M059J (cell line): ENCODE measurements at places on chromosomes 7 and 10. TPM values are rescaled to one million over a fixed set of nuclear protein-coding genes. Genes with fewer than 3 reads are reported as not detected.

Gene OR2A12
- not detected in 2 replicates for total RNA-seq

Gene MMD2
- total RNA-seq: not detected in 2 replicates

Gene TBXAS1
- 5.3 and 7.8 TPM in 2 replicates for total RNA-seq

Gene ASB13
- 7.0 and 8.4 TPM in 2 replicates for total RNA-seq

Gene TSPAN12
- 0.05 TPM in 1 of 2 replicates, not detected in the other for total RNA-seq

Gene MALRD1
- total RNA-seq: not detected in 2 replicates
